ENCODE measurements at places on chromosomes 5 and 9. TPM values are rescaled to one million over a fixed set of nuclear protein-coding genes. Genes with fewer than 3 reads are reported as not detected.

The SMIM32 gene
- not detected for polyA plus RNA-seq

GRCh38 chr5:89313044-89313443 is 430.1 kb upstream of the MEF2C start:
- DNase-seq, result no peak

DNA sequence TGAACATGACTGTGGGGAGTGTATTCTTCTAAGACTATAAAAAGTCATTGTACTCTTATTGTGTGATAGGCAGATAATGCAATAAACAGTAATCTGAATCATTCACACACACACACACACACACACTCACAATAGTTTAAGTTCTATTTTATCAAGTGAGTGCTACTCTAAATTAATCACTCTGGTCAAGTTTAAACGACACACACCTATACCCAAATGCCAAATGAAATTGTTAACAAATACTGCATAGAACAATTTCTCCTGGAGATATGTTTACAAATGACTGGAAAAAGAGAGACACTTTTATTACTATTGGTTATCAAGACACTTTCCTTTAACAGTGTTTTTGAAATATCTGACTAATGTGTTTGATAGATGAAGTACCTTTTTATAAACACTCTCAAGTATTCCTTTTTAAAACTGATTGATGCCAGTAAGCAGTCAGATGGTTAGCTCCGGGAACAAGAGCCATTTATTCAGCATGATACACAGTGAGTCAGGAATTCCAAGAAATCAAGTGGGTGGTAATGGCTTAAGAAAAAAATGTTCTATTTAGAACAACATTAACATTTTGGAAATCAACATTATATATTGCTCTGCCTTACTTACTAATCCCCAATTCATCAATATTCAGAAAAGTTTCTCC is 521.6 kb upstream of the ST8SIA4 start:
- DNase-seq, result no peak

- DNase-seq, result no peak
Measured at GRCh38 chr5:33537240-33537639, 96.5 kb downstream of the TARS1 start.

The DMRTA1 gene
- polyA plus RNA-seq, result not detected

DNA sequence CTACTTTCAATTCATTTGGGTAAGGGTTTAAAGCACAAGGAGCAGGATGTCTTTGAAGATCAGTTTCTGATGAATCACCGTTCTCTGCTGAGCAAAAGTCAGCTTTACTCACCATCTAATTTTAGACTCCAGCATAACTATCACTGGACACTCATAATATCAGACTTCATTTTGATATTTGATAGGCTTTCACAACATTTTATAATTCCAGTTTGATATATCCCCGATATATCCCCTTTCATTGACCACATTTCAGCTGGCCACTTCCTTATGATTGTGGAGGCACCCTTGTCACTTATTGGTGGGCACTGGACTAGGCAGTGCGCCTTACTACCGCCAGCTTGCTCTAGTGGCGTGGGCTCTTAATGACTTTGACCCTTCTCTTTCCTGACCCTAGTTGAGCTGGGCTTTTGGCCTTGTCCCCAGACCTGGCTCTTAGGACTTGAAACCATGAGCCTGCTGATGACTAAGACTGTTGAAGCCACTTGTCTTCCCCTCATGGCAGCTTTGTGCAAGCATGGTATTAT is 46.8 kb downstream of the CYSTM1 start:
- no peak for DNase-seq

The CNTLN gene
- polyA plus RNA-seq, result 16.1 TPM

GRCh38 chr9:121395558-121395957 is 25.5 kb upstream of the STOM start:
- no peak for DNase-seq

DNA sequence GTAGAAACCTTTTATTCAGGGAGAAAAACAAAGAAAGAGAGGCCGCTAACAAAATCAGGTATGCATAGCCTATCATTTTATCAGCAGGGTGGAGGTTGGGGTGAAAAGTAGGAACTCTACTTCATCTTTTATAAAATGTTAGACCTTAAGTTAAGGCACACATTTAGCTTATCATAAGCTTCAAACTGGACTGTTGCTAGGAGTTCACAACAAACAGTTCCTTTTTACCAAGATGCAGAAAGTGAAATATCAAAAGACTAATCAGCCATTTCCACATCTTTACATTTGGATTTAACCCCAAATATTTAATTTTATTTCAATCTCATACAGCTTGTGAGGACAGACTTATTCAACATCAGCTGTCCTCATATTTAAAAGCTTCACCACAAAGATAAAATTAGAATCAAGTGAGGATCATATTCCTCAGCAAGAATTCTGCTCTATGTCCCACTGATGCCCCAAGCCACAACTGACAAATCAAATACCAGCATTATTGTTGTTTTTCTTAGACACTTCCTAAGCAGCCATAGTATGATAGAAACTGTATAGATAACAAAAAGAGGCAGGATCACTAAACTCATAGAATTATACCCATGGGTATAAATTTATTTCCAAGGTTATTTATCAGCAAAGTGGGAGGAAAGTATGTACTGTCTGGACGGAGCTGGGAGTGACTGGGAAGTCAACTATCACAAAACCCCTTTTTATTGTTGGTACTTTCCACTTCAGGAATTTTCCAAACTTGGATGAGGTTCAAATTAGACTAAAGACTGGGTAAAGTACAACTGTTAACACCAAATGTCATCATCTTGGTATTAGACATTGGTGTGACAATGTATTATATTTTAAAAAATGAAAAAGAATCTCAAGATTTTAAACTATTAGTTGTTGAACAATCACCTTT is 29.9 kb upstream of the MYOT start:
- DNase-seq, result no peak

DNA sequence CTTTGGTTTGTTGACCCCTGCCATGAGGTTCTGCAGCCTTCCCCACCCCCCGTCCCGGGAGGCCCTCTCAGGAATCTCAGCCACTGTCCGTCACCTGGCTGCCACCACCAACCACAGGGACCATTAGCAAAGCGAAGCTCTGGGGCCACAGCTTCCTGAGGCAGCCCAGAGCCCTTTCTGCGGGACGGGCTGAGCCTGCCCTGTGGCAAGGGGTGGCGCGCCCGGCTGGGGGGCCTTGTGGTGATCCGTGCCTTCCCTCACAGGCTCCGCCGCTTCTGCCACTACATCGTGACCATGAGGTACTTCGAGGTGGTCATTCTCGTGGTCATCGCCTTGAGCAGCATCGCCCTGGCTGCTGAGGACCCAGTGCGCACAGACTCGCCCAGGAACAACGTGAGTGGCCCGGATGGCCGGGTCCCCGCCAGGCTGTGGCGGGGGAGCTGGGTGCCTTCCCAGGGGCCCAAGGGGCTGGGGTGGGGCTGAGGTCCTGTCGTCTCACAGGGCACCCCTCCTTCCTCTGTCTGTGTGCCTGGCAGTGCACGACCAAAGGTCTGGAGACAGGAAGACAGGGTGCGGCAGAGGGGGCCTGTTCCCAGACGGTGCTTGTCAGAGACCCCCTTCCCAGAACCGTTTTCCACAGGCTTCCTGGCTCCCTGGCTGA is 169.2 kb downstream of the CACNA1B start:
- no peak for DNase-seq

Data from muscle of arm (tissue), 14 donors.